Activated naive CD4-positive, alpha-beta T cell treated with anti-CD3 and anti-CD28 coated beads, Interleukin-2, amount 10 ng/mL, durations not matched to agents 7 days and 5 days (primary cell): ENCODE measurements at places on chromosomes 7 and 10.

DNA sequence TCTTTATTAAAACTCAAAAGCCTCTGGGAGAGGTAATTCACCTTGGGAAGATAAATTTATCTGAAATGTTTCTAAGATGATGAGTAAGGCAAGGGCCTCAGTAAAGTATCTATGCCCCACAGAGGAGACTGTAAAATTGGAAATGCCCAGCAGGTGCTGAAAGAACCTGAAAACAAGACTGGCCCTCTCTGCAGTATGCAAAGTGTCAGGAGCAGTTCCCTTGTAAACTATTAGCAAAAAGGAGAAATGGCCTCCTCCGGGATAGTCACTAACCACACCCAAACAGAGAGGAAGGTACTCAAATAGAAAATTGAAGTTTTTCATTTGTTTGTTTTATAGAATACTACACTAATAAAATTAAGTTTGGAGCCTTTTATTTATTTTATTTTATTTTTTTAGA is 81.2 kb downstream of the FZD1 start:
- DNase-seq, result no peak

DNA sequence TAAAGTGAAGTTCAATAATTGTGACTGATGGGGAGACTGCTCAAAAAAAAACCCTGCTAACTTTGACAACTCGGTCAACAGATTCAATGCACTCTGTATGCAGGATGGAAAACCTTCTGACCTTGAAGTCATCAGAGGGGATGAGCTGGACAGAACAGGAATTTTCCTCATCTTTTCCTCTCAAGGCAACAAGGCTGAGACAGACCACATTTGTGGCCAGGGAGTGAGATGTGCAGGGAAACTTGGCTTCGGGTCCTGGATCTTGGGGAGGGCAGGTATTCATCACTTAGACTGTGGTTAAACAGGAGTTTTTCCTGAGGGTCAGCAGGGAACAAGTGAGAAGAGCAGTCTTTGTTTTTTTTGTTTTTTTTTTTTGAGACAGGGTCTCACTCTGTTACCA is 100.6 kb downstream of the BAMBI start:
- DNase-seq, result no peak

GRCh38 chr7:74193054-74193453 is 16.8 kb upstream of the LAT2 start:
- DNase-seq, result no peak

DNA sequence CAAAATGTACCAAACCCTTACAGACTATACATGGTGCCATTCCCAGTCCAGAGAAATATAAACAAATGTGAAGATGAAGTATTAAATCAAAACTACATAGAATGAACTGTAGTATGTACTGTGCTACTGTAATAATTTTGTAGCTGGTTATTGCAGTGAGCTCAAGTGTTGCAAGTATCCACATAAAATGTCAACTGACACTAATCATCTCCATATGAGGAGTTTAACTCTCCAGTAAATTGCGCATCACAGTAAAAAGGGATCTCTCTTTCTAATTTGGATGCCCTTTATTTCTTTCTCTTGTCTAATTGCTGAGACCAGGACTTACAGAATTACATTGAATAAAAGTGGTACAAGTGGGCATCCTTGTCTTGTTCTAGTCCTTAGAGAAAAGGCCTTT is 165.5 kb downstream of the CPED1 start:
- no peak for DNase-seq

GRCh38 chr10:86364491-86365345 is 1.9 kb downstream of the GRID1 start:
- peak; percentile 18 for DNase-seq

DNA sequence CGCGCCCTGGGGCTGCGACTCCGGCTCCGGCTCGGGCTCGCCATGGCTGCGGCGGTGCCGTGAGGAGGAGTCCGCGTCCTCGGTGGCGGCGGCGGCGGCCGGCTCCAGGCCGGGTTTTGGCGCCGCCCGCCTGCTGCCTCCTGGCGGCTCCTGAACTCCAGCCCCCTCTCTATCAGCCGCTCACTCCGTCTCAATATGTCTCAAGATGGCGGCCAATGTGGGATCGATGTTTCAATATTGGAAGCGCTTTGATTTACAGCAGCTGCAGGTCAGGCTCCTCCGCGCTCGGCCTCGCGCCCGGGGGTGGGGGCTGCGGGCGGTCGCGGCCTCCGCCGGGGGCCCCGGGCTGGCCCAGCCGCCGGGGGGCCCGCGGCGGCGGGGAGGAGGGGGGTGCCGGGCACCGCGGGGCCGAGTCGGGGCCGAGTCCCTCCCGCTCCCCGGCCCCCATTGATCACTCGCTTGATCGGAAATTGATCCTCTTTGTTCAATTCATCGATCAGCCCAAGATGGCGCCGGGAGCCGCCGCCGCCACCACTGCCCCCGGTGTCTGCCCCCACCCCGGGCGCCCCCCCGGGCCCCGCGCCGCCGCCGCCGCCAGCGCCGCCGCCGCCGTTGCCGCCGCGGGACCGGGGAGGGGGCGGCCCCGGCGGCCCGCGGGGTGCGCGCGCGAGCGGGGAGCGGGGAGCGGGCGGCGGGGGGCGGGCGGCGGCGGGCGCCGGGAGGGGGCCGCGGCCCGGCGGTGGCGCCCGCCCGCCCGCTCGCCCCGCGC is 1.4 kb upstream of the CUX1 start:
- peak; percentile 79 for DNase-seq

- no peak for DNase-seq
Observed at GRCh38 chr7:76063114-76063513, 15.2 kb downstream of the MDH2 start.

DNA sequence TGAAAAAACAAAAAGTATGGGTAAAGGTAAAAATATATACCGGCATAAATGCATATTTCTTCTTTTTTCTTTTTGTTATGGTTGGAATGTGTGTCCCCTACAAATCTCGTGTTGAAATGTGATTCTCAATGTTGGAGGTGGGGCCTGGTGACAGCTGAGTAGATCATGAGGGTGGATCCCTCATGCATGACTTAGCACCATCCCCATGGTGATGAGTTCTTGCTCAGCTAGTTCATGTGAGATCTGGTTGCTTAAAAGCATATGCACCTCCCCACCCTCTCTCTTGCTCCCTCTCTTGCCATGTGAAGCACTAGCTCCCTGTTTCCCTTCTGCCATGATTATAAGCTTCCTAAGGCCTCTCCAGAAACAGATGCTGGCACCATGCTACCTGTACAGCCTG is 93.3 kb downstream of the HYCC1 start:
- DNase-seq, result no peak

GRCh38 chr10:98666276-98666675 is 219.5 kb upstream of the HPS1 start:
- no peak for DNase-seq

- no peak for DNase-seq
Observed at GRCh38 chr10:687583-688311, 1.7 kb downstream of the DIP2C start.

GRCh38 chr10:14562218-14563075 is 212.2 kb downstream of the FAM107B start:
- DNase-seq, result no peak

DNA sequence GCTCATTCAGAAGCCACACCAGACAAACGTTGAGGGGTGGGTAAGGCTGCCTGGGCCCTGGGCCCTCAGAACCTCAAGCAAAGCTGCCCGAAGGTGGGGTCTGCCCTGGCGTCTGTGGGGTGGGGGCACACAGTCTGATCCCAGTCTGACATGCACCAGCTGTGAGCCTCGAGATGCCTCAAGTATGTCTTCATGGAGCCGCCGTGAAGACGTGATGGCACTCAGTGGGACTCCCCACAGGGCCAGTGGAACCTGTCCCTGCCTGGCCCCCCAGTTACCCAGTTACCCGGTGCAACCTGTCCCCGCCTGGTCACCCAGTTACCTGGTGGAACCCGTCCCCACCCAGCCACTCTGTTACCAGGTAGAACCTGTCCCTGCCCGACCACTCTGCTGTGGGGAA is 351.2 kb downstream of the PTPRN2 start:
- DNase-seq, result no peak

GRCh38 chr7:18694911-18695310 is 199.4 kb downstream of the HDAC9 start:
- no peak for DNase-seq

GRCh38 chr10:131183546-131184045 is 127.9 kb downstream of the TCERG1L start:
- DNase-seq, result no peak

- no peak for DNase-seq
Observed at GRCh38 chr7:36814311-36814710, 90.0 kb upstream of the AOAH start.

- peak; percentile 24 for DNase-seq
Observed at GRCh38 chr7:70698219-70698832, 433.6 kb upstream of the GALNT17 start.

DNA sequence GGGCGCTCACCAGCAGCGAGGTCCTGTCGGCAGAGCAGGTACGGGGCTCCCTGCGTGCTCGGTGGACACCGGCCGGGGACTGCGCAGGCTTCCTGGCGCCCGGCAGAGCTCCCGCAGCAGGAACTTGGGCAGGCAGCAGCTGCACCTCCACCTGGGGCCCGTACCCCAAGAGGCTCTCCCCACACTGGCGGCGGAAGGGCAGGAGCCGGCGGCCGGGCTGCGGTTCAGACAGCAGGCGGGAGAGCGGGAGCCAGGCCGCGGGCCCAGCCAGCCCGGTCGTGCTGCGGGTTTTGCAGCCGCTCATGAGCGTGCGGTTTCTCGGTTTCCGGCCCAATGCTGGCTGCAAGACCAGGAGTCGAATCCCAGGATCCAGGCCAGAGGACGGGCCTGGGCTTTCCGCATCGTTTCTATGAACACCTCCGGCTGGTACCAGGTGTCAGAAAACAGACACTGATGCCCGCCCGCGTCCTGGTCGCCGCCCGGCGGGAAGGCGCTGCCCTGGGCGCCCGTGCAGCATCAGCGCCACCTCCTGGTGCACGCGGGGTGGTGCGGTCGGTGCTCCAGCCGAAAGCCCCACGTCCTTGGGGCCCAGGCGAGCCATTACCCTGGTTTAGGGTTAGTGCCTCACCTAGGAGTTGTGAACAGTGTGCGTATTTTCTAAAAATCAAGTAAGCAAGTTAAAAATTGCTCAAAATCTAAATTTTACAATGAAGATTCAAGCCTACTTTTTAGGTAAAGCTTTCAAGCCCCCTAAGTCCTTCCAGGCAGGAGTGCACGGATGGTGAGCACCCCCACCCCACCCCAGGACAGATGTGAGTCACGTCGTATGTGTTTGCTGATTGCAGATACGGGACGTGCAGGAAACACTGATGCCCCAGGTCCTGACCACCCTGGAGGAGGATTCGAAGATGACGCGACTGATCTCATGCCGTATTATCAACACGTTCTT is 47.4 kb upstream of the PRKAR1B start:
- DNase-seq, result peak; percentile 70

GRCh38 chr10:34732926-34733325 is 82.2 kb downstream of the PARD3 start:
- DNase-seq, result no peak

- no peak for DNase-seq
Observed at GRCh38 chr7:39985398-39985918, 35.4 kb downstream of the CDK13 start.

DNA sequence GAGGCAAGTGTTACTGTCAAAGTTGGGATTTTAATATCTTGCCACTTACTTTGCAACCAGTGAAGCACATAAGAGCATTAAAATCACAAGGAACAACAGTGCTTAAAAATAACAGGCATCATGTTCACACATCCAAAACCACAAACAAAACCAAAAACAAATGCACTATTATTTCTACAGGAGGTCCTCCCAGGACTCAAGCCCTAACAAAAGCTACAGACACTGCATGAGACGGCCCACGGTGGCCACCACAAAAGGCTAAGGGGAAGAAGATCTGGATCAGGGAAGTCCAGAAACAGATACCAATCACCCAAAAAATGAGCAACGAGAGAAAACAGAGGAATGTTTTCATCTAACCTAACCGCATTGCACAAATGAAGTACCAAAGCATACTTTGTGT is 158.4 kb downstream of the ZMYND11 start:
- DNase-seq, result no peak

GRCh38 chr10:116300542-116300941 is 23.7 kb upstream of the CCDC172 start:
- no peak for DNase-seq

- no peak for DNase-seq
Observed at GRCh38 chr10:82075605-82076004, 200.6 kb downstream of the NRG3 start.

GRCh38 chr7:671415-672042 is 55.0 kb upstream of the DNAAF5 start:
- DNase-seq, result no peak

DNA sequence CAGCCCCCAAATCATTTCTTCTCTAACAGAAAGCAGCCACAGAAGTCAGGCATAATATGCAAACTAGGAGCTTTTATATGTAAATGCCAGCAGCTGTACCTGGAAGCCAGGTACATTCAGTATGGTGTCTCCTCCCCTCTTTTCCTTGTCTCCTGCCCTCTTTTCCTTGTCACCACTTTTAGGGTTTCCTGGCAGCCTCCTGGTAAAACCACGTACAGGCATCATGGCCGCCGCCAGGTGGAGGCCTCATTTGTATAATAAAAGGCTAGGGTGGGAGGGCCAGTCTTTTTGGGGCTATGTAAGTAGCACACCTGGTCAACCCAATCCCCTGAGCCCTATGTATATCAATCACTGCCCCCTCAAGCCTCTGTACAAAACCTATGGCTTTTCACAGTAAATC is 28.7 kb downstream of the PDZD8 start:
- DNase-seq, result no peak

- no peak for DNase-seq
Observed at GRCh38 chr7:102389810-102390209, 6.4 kb upstream of the PRKRIP1 start.

DNA sequence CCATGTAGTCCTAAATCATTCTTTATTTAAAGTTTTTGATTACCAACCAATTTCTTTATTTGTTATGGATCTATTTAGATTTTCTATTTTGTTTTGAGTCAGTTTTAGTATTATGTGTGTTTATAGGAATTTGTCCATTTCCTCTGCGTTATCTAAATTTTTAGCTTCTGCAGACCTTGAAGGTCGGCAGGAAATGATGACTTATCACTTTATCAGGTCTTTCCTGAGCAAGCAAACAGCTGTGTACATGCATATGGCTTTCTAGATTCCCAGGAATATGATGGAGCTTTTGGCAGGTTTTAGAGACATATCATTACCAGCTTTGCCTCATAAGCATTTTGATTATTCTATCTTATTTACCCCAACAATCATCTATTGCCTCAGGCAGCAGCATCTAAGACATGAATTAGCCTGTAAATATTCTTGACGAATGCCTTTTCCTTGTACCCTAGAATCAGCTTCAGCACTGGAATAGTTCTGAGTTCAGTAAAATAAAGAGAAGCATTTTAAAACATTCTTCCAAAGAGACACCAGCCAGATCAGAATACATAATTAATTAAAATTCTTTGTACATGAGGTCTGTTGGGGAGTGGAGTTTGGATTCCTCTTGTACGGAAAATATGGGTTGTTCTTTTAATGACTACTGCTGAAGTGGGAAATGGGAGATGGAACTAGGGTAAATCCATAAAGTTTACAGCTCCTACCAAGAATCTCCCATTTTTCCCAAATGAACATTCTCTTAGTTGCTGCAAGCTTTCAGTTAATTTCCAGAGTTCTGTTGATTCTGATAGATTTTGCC is 408.8 kb upstream of the SEMA3C start:
- no peak for DNase-seq
